B cell (primary cell): ENCODE measurements at places on chromosomes 6 and 20.

GRCh38 chr20:38674092-38674764 is 50.1 kb upstream of the SLC32A1 start:
- DNase-seq = peak; percentile 77

DNA sequence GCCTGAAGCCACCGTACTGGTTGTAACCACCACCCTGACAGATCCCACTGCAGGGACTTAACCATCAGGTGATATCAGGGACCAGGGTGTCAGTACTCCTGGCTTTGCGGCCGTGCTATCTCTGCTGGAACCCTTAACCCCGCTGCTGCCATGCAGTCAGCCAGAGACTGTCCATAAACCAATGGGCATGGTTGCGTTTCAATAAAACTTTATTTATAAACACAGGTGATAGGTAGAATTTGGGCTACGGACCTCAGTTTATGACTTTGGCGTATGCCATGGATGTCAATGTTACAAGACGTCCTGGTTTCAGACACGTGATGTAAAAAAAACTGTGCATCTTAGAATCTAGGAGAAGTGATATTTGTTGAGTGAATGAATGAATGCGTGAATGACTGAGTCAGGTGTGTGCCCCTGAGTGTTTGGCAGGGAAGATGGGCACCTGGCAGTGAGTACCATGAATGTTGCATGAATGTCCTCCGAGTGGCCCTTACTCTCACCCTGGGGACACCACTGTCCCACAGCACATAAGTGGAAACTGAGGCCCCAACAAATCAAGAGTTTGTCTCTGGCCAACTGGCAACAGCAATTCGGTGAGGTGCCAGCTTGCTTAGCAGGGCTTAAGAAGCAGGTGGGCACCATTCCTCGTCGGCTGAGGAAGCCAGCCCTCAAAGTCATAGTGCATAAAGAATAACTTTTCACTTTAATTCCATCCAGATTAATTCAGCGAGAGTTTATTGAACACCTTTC is 64.0 kb upstream of the APCDD1L start:
- DNase-seq = no peak

GRCh38 chr20:16205507-16205906 is 367.7 kb downstream of the KIF16B start:
- DNase-seq = no peak

GRCh38 chr6:84618836-84619235 is 145.6 kb downstream of the TBX18 start:
- no peak for DNase-seq

GRCh38 chr20:49924247-49924646 is 8.9 kb upstream of the SPATA2 start:
- no peak for DNase-seq
